ENCODE measurements at places on chromosomes 4 and X. TPM values are rescaled to one million over a fixed set of nuclear protein-coding genes. Genes with fewer than 3 reads are reported as not detected.

- no peak for DNase-seq
- no peaks in the 10 kb centered on the region for H3K27me3 ChIP-seq
- H3K27ac ChIP-seq: no peak overlapping the region
These were observed 95.9 kb upstream of the TRPC3 start for GRCh38 chr4:122047456-122048425.

The ABCE1 gene
- 70.7 TPM for total RNA-seq

DNA sequence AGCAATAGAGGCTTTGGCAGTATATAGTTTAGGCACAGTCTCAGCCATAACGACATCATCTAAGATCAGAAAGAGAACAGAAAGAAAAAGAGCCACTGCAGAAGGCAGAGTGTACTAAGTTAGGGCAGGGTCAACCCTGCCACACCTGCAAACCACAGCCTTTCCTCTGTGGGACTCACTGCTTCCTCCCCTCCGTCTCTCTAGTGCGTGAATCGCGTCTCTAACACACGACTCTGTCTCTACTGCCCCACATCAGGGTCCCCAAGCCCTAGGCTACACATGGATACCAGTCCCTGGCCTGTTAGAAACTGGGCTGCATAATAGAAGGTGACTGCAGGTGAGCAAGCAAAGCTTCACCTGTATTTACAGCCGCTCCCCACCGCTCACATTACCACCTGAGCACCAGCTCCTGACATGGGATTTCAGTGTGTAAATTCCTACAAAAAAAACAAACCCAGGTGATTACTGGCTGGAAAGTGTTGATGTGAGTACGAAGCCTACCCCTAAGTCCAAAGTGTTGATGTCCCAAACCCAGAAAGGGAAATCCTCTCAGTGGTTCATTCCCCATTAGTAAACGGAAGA is 128.9 kb downstream of the PRKX start:
- DNase-seq: no peak
- no peak overlapping the region for H3K27ac ChIP-seq
- no peak overlapping the region for H3K4me3 ChIP-seq
- H3K4me1 ChIP-seq: no peaks in the 10 kb centered on the region
- no peaks in the 10 kb centered on the region for H3K27me3 ChIP-seq
- H3K36me3 ChIP-seq: no peaks in the 10 kb centered on the region

DNA sequence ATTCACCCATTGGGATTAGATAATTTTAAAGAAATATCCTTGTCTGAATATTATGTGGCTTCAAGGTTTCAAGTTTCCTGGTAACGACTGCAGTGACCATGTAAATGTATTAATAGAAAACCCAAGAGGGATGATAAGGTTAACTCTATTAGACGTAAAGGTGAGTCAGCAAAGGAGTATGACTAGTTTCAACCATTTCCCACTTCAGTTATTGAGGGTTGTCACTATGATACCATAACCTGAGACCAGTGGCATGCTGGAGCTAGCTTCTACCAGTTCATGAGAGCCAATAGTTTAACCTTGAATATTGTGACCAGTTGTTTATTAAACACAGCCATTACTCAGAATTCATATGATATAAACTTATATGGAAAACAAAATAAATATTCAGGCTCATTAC is 270.1 kb downstream of the TMA16 start:
- H3K27me3 ChIP-seq: no peaks in the 10 kb centered on the region
- no peaks in the 10 kb centered on the region for H3K36me3 ChIP-seq
- no peaks in the 10 kb centered on the region for H3K4me1 ChIP-seq

The PABPC1L2B gene
- not detected for total RNA-seq

DNA sequence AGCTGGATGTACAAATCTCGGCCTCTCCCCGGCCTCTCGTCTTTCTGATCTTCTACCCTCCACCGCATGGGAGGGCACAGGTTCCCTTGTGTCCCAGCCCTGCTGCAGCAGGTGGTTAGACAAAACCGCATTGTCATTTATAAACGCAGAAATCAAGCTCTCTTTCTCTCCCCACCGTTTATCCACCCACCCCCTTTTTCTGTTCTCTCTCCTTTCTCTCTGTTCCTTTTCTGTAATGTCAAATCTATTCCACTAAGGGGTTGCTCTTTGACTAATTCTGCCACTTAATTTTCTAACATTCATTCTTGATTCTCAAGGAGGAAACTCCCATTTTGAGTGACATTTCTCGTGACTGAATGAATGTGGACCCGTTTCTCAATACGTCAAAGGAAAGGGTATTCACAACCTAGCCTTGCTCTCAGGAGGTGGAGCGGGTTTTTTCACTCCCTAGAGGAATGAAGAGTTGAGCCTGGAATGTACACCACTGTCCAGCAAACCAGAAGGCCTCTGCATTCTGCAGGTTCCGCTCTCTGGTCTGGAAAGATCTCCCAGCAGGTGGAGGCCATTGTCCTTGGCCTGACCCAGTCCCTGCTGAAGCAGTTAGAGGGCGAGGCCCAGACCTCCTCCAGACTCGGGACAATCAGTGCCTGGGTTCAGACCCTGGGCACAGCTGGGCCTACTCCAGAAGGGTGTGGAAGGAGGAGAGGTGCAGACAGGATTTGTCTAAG is 70.9 kb upstream of the ENPP6 start:
- H3K27ac ChIP-seq: no peak overlapping the region
- no peak overlapping the region for H3K4me3 ChIP-seq
- DNase-seq: no peak
- no peaks in the 10 kb centered on the region for H3K27me3 ChIP-seq
- H3K4me1 ChIP-seq: no peaks in the 10 kb centered on the region

- no peaks in the 10 kb centered on the region for H3K27me3 ChIP-seq
- no peak overlapping the region for H3K27ac ChIP-seq
- DNase-seq: no peak
- no peaks in the 10 kb centered on the region for H3K4me1 ChIP-seq
These were observed 10.0 kb downstream of the SAT1 start for GRCh38 chrX:23792861-23793553.

- H3K27ac ChIP-seq: no peak overlapping the region
- no peaks in the 10 kb centered on the region for H3K4me1 ChIP-seq
- no peaks in the 10 kb centered on the region for H3K27me3 ChIP-seq
- DNase-seq: no peak
- no peak overlapping the region for H3K4me3 ChIP-seq
These were observed 46.9 kb downstream of the HSPA4L start for GRCh38 chr4:127829014-127829413.

DNA sequence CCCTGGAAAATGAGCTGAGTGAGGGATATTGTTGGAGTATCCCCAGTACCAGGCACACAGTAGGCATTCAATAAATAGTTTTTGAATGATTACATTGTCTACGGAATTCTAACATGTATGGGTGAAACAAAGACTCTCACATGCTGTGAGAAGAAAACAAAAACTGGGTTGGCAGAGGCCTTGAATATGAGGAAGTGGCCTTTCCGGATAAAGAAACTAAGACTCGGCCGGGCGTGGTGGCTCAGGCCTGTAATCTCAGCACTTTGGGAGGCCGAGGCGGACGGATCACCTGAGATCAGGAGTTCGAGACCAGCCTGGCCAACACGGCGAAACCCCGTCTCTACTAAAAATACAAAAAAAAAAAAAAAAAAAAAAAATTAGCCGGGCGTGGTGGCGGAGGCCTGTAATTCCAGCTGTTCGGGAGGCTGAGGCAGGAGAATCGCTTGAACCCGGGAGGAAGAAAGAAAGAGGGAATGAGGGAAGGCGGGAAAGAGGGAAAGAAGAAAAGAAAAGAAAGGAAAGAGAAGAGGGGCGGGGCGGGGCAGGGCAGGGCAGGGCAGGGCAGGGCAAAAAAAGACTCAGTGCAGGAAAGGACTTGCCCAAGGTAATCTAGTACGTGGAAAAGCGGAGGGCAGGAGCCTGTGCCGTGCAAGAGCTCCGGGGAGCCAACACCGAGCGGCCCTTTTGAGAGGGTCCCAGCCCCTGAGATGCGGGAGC is 689 bp upstream of the TMA16 start:
- H3K4me1 ChIP-seq: peaks cover 3% of the 10 kb centered on the region
- H3K36me3 ChIP-seq: no peaks in the 10 kb centered on the region
- no peak for DNase-seq

Data from astrocyte (in vitro differentiated cells and primary cell).